ENCODE measurements at places on chromosomes 5 and 9.

GRCh38 chr5:142500227-142500905 lies 175.5 kb upstream of the SPRY4 start:
- DNase-seq: no peak

DNA sequence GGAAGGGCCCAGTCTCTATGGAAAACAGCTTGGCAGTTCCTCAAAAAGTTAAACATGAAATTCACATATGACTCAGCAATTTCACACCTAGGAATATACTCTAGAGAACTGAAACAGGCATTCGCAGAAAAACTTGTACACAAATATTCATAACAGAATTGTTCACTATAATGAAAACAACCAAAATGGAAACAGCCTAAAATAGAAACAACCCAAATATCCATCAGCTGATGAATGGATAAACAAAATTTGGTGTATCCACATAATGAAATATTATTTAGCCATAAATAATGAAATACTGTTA lies 4.8 kb upstream of the GPR150 start:
- no peak for DNase-seq

DNA sequence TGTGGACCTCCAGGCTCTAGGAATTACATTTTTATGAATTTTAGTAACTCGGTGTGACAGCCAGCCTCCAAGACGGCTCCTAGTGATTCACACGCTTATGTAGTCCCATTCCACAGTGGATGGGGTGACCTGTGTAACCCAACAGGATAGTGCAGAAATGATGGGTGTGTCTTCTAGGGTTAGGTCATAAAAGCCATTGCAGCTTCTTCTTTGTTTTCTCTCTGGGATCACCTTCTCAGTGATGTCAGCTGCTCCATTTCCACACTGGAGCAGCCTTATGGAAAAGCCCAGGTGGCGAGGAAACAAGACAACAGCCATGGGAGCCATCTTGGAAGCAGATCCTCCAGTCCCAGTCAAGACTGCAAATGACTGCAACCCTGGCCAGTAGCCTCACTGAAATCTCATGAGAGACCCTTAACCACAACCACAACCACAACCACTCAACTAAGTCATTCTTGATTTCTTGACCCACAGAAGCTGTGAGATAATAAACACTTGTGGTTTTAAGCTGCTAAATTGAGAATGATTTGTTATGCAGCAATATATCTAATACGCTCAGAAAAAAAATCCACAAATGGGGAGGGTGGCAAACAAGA lies 5.1 kb upstream of the GNPDA1 start:
- no peak for DNase-seq

DNA sequence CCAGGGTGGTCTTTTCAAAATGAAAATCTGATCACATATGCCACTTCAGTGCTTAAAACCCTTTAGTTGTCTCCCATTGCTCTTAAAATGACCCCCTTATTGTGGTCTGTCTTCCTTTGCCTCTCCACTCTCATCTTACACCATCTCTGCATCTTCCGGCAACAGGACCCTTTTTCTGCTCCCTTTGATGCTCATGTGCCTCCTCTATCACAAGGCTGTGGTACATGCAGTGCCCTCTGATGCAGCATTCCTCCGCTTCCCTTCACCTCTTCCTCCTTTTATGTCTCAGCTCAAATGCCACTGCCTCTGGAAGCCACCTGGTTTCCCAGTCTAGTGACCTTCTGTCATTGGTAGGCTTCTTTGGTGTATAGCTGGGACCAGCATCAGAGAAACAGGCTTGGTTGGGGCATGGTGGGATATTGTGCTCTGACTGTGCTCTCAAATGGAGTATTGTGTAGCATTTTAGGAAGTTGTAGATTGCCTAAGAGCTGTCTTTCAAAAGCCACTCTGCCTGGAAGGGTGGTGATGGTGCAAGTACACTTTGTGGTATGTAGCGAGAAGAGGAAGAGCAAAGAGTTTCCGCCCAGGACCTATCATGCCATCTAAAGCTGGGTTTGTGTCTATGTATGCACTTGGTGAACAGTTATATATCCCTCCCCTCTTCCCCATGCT lies 28.1 kb downstream of the ARHGAP26 start:
- no peak for DNase-seq

DNA sequence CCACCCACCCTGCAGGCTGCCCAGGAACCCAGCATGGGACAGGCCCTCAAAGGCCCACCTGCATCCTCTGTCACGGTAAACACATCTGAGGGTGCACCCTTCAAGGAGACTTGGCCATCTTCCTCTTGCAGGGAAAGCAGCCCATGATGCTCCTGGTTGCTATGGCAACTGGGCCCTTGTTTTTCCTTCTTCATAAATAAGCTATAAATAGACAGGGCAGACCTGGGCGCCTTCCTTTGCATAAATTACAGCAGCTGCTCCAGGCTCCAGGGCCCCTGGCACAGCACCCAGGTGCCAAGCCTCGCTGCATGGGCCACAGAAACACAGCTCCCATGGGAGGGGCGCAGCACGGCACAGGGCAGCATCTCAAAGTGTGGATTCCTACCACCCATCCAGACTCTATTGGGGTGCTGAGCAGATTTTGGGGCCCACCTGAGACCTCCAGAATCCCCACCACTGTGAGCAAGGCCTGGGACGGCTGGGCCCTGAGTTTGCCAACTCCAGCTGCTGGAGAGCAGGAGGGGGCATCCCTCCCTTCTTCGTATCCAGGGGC lies 5.8 kb upstream of the PSMB7 start:
- DNase-seq: no peak

- DNase-seq: peak; percentile 54
Measured at GRCh38 chr9:82421498-82421897, 432.9 kb downstream of the SPATA31D1 start.

DNA sequence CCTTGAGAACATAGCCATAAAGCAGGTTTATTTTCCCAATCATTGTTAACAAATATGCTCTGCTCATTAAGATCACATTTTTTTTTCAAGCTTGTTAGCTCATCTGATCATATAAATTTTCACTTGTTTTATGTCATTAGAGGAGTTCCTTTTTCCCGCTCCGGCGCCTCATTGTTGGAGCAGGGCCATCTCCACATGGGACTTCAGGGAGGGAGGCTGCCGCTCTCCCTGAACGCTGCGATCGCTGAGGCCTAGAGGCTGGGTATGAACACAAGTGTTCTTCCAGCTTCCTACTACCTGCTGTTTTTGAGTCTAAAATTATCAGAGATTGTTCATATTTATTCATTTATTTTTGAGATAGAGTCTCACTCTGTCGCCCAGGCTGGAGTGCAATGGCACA lies 246.9 kb downstream of the MPDZ start:
- no peak for DNase-seq

GRCh38 chr9:107222020-107222522 lies 61.0 kb upstream of the RAD23B start:
- no peak for DNase-seq

- DNase-seq: no peak
Measured at GRCh38 chr9:90870621-90871326, 69.2 kb downstream of the SYK start.

DNA sequence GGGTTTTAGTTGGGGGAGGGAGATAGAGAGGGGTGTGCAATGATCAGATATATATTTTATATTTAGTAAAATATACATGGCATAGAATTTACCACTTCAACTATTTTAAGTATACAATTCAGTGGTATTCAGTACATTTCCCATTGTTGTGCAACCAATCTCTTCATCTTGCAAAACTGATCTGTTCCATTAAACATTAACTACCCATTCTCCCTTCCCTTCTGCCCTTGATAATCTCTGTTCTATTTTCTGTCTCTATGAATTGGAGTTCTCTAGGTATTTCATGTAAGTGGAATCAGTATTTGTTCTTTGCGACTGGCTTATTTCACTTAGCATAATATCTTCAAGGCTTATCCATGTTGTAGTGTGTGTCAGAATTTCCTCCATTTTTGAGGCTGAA lies 38.6 kb downstream of the TGFBI start:
- no peak for DNase-seq

DNA sequence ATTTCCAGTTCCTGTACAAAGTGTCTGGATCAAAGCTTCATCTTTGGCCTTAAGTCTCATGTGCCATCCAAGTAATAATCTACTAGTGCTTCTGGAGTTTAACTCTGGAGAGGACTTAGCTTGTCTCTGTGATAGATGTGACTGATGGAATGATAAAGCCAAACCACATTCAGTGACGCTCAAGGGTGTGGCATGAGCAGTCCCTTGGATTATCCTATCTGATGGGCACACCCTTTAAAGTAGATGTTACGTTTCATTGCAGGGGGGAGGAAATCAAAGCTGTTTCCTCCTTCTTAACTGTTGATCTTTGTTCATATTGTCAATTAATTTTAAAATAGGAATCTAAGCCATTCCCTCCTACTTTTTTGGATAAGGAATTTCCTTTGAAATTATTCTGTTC lies 8.5 kb upstream of the EGFLAM start:
- no peak for DNase-seq

DNA sequence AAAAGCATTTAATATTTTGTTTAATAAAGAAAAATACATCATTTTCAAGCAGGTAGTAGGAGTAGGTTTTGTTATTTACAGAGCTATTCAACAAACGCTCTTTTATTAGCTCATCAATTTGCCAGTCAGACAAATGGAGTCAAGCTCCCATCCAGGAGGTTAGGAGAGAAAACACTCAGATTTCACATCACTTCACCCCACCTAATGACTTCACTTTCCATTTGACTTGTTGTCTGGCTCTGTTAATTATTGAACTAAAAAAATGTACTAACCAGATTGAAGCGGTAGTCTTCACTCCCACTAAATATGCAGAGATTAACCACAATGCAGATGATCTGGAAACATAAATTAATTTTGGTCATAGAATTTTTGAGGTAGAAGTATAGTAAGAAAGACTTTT lies 193.6 kb upstream of the VCAN start:
- DNase-seq: no peak

DNA sequence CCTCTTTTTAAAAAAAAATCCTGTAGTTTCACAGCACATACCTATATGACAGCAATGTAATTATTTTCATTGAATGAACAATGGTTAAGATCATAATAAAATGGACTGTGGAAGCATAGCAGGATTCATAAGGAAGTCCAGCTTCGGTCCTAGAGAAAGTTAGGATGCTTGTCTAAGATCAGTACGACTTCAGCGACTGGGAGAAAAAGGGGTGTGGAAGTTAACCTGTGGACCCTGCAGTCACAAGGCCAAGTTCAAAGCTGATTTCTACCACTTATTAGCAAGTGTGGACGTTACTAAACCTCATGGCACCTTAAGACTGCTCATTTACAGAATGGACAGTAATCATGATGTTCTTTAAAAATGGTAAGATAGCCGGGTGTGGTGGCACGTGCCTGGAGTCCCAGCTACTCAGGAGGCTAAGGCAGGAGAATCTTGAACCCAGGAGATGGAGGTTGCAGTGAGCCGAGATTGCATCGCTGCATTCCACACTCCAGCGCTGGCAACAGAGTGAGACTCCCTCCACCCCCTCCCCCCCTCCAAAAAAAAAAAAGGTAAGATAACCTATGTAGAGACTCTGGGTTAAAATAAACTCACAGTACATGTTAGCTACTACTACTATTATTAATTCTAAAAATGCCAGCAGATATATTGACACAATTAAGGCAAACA lies 71.6 kb upstream of the PCA3 start:
- no peak for DNase-seq

DNA sequence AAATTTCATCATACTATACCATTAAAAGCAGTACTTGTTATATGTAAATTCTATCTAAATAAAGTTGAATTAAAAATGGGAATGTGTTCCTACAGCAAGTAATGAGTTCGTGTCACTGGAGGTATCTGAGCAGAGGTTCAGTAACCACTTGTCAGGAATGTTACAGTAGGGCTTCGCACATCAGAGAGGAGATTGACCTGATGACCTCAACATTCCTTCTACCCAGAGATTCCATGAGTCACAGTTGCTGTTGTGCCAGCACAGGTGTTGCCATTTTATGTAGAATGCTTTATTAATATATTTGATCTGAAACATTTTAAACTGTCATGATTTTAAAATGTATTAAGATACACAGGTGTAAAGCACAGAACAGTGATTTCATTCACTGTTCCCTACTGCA lies 60.3 kb downstream of the STX17 start:
- no peak for DNase-seq

GRCh38 chr5:12645582-12645981 lies 741.3 kb upstream of the CTNND2 start:
- DNase-seq: no peak

DNA sequence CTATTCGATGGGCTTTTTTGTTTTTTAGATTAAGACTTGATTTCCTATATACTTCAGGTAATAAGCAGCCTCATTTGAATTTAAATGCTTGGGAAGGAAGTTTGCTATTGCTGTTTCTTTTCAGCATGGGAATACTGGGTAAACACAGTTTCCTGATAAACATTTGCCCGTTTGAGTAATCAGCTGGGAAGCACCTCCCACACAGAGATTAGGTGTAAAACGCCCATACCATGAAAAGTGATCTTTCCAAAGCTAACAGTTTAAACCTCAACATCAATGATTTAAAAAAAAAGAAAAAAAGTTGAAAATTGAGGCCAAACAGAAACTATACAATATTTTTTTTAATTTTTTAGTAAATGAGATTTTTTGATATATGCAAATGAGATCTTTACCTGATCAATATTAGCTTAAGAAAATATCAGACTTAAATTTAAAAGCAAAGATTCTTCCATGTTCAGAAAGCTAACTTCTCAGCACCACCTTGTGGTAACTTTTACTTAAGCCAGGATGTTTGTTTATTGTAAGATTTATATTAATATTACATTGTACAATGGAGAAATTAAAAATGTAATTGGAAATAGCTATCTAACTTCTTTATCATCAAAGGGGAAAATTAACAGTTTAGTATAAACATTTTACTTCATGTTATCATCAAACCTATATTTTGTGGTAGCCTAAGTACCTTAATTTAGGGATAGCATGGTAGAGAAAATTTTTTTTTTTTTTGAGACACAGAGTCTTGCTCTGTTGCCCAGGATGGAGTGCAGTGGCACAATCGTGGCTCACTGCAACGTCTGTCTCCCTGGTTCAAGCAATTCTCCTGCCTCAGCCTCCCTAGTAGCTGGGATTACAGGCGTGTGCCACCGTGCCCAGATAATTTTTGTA lies 39.8 kb downstream of the F2RL2 start:
- DNase-seq: no peak

GRCh38 chr5:136030956-136031611 lies 2.3 kb downstream of the TGFBI start:
- no peak for DNase-seq

GRCh38 chr9:114321759-114322158 lies 1.1 kb upstream of the ORM1 start:
- DNase-seq: no peak

DNA sequence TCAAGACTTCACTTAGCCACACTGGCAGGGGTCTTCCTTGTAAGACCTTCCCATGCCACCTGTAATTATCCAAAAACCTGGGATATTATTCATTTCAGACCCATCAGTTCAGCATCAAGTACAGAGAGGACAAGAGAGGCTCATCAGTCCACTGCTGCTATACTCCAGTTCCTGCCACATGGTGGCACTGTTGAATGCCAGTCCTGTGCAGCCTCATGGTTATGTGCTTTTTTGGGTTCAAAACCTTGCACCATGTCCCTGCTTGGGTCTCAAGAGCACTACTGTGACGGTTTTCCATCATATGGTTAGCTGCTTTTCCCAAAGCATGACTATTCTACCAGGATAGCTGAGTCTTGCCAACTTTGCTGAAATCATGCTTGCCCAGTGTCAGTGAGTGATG lies 8.5 kb downstream of the PTGS1 start:
- DNase-seq: no peak

GRCh38 chr9:3528451-3528850 lies 2.6 kb upstream of the RFX3 start:
- no peak for DNase-seq

- DNase-seq: no peak
Measured at GRCh38 chr9:38681747-38682227, 38.1 kb downstream of the FAM240B start.

- DNase-seq: peak; percentile 90
Measured at GRCh38 chr9:18861609-18862544, 171.1 kb downstream of the SAXO1 start.

- no peak for DNase-seq
Measured at GRCh38 chr5:78113689-78114264, 180.7 kb downstream of the AP3B1 start.

Measured in left hindlimb (tissue), 1 donor.